Cardiac septum (tissue), 1 donor: ENCODE measurements at places on chromosomes 3 and 15. TPM values are rescaled to one million over a fixed set of nuclear protein-coding genes. Genes with fewer than 3 reads are reported as not detected.

Gene FBXW12
- total RNA-seq, result not detected

Gene CATSPER2
- total RNA-seq, result 3.0 TPM

Gene NEK10
- 3.3 TPM for total RNA-seq

Gene PCSK6
- 10.6 TPM for total RNA-seq

Gene KY
- 3.9 TPM for total RNA-seq

Gene MITF
- total RNA-seq, result 97.6 TPM

Gene RGMA
- total RNA-seq, result 16.5 TPM

Gene HES1
- 24.4 TPM for total RNA-seq

Gene ZBBX
- total RNA-seq, result 0.78 TPM

Gene IFT122
- 11.0 TPM for total RNA-seq

Gene A4GNT
- total RNA-seq, result not detected

Gene TNFAIP8L3
- total RNA-seq, result 4.8 TPM

Gene CCR9
- total RNA-seq, result not detected

Gene SUMF1
- total RNA-seq, result 10.4 TPM
